Amniotic stem cell (primary cell): ENCODE measurements at places on chromosomes 7 and 10.

- DNase-seq = no peak
Measured at GRCh38 chr7:138460176-138460648, at the start of gene TRIM24. TSS of gene TRIM24 (plus strand) at chr7:138460259. CDS start at chr7:138460549, 290 bp downstream.

DNA sequence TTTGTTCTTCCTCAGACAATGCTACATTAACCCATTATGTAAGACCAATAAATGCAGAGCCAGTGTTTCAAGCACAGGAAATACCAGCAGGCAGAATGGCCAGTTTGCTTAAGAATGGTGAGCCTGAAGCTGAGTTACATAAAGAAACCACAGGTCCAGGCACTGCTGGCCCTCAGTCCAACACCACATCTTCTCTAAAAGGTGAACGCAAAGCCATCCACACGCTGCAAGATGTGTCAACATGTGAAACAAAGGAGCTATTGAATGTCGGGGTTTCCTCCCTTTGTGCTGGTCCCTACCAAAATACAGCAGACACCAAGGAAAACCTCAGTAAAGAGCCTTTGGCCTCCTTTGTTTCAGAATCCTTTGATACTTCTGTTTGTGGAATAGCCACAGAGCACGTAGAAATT, 63.8 kb downstream of the TASOR2 start:
- DNase-seq = no peak

- no peak for DNase-seq
Measured at GRCh38 chr10:109735776-109736175, 187.5 kb downstream of the XPNPEP1 start.

GRCh38 chr7:131196803-131197202, 130.9 kb upstream of the MKLN1 start:
- DNase-seq = no peak

GRCh38 chr7:47366960-47367359, 215.0 kb downstream of the TNS3 start:
- DNase-seq = no peak

- no peak for DNase-seq
Measured at GRCh38 chr7:119397156-119397555, 875.8 kb upstream of the KCND2 start.

DNA sequence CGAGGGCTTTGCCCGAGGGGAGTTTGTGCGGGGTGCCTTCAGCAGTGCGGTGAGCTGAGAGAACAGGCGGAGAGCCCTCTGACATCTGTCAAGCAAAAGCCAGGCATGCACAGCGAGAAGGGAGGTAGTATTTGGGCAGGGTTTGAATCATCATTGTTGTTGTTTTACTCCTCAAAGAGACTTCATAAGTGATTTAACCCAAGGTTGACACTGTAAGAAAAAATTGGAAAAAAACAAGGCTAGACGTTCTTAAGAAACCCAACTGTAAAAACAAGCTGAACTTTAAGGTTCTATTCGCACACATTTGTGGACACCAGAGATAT, 1.3 kb downstream of the ADAM22 start:
- no peak for DNase-seq

- DNase-seq = no peak
Measured at GRCh38 chr7:129702316-129702715, 90.8 kb downstream of the NRF1 start.

GRCh38 chr7:50293509-50294179, 10.9 kb upstream of the IKZF1 start:
- no peak for DNase-seq

GRCh38 chr10:97836446-97836845, 13.2 kb upstream of the GOLGA7B start:
- DNase-seq = no peak

- no peak for DNase-seq
Measured at GRCh38 chr7:81081616-81082015, 162.8 kb upstream of the SEMA3C start.

DNA sequence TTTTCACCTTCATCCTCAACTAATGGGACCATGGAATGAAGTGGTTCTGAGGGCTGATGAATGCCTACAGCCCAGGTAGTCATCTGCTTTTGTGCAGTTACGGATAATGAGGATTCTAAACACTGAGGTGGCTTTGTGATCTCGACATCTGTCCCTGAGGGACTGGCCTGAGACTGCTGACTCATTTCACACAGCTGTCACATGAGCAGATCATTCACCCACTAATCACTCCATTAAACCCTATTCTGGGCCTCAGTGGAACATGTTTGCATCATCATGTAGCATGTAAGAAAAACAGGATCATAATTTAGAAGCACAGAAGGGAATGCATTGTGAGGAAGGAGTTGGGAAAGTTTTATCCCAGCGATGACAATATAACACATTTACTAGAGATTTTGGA, 79.4 kb upstream of the FEZF1 start:
- DNase-seq = no peak

- no peak for DNase-seq
Measured at GRCh38 chr7:15403315-15403714, 158.5 kb downstream of the AGMO start.

DNA sequence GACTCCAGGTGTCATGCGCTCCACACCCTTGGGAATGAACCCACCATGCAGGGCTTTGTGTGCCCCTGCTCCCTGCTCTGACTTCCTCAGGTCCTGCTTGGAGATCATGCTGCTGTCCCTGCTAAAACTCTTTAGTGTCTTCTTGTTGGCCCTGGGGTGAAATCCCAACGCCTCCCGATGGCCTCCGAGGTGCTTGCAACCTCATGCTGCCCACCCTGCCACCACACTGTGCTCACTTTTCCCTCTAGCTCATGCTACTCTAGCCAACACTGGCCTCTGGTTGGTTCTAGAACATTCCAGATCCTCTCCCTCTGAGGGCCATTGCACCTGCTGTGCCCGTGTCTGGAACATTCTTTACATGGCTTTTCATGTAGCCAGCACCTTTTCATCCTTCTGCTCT, 227.7 kb downstream of the ADAM12 start:
- no peak for DNase-seq

DNA sequence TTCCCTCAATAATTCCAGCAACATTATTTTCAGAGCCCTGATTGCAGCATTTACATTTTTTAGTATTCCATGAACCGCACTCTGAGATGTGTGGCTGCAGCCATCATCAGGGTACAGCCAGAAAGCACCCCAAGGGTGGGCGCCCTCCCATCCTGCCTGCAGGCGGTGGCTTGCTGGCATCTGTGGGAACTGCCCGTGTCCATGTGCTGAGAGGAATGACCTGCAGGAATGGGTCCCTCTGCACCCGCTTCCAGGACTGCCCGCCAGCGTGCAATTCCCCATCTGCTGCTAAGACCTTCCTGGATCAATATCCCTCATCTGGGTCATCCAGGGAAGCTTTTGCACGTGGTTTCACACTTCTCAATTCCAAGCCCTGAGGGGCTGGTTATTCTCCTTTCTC, 32.8 kb upstream of the NUB1 start:
- no peak for DNase-seq

- DNase-seq = no peak
Measured at GRCh38 chr7:29156907-29157452, 10.6 kb upstream of the CPVL start.

GRCh38 chr10:33421789-33422462, 87.5 kb upstream of the NRP1 start:
- peak; percentile 70 for DNase-seq

DNA sequence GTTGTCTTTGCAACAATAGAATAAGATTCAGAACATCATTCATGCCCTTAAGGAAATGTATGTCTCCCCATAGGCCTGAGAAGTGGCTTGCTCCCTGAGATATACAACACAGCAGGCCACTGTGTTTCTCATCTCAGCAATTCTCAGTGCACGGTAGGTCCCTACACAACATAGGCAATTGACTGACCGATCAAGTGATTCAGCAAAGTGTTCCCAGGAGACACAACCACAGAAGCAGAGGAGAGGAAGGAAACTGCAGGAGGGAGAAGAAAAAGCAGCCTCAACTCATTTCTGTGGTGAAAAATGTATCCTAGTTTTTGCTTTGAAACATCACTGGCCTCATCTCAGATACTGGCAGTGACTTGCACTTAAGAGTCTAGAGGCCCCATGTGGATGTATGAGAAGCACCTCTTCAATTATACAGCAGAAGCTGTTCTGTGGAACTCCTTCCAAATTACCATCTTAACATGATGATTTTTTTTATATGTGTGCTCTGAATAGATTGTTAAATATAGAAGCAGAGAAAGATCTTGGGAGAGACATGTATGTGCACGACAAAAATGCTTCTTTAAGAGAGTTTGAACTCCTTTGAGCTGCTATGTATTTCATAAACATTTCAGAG, 306.8 kb downstream of the XPNPEP1 start:
- DNase-seq = no peak

DNA sequence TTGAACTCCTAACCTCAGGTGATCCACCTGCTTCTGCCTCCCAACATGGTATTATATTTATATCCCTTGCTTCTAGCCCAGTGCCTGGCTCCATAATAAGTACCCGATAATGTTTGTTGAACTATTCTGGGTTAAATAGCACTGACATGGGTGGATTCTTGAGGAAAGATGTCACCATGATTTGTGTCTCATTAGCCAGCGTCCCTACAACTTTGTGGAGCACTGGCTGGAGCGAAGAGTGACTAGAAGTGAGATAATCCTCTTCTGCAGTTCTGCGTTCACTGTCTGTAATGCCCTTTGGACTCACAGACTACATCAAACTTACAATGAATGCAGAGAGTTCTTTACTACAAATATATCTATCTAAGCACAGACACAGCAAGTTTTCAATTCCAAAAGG, 16.9 kb upstream of the AKR1E2 start:
- no peak for DNase-seq

- no peak for DNase-seq
Measured at GRCh38 chr7:53500076-53500475, 464.6 kb downstream of the POM121L12 start.

GRCh38 chr7:115672024-115672423, 358.5 kb downstream of the TFEC start:
- DNase-seq = peak; percentile 14

- no peak for DNase-seq
Measured at GRCh38 chr7:110830778-110831177, 260.1 kb upstream of the LRRN3 start.

- no peak for DNase-seq
Measured at GRCh38 chr10:71065659-71066058, 146.7 kb upstream of the UNC5B start.

- no peak for DNase-seq
Measured at GRCh38 chr10:110035070-110035921, 27.5 kb downstream of the ADD3 start.

DNA sequence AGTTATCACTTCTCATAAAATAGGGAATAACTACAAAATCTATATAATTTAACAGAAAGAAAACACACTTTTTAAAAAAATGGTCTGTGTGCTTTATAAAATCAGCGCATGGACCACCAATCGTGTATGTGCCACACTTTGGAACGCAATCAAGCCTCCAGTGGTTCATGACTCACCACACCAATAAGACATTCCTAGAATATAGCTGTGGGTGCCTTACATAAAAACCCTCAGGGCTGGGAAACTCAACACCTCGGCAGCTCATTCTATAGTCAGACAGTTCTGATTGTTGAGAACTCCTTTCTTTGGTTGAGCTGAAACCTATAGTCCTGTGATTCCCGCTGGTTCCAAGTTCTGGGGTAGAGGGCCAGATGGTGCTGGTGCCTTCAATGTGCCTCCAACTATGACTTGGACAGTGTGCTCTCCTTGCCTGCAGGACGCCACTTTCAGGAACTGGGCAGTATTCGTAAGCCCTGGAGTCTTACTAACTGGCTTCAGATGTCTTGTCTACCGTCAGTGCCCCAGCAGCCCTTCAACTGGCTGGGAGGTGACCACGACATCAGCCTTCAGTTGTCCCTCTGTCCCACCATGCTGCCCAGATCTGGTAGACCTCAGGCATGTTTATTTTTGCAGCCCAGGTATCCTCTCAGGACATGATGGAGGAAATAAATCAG, 135.7 kb upstream of the GDF10 start:
- DNase-seq = peak; percentile 69
